ENCODE measurements at places on chromosomes 2 and 18. TPM values are rescaled to one million over a fixed set of nuclear protein-coding genes. Genes with fewer than 3 reads are reported as not detected.

The POMC gene
- total RNA-seq = 2.2 TPM

GRCh38 chr2:187545238-187545751 is 8.9 kb downstream of the TFPI start:
- DNase-seq = no peak

GRCh38 chr2:17429130-17429529 is 89.1 kb downstream of the RAD51AP2 start:
- DNase-seq = no peak

- DNase-seq = no peak
Observed at GRCh38 chr18:44562986-44563385, 117.7 kb upstream of the SETBP1 start.

- DNase-seq = no peak
Observed at GRCh38 chr2:108257757-108258331, 18.1 kb downstream of the SULT1C3 start.

The ABCB11 gene
- not detected for total RNA-seq

DNA sequence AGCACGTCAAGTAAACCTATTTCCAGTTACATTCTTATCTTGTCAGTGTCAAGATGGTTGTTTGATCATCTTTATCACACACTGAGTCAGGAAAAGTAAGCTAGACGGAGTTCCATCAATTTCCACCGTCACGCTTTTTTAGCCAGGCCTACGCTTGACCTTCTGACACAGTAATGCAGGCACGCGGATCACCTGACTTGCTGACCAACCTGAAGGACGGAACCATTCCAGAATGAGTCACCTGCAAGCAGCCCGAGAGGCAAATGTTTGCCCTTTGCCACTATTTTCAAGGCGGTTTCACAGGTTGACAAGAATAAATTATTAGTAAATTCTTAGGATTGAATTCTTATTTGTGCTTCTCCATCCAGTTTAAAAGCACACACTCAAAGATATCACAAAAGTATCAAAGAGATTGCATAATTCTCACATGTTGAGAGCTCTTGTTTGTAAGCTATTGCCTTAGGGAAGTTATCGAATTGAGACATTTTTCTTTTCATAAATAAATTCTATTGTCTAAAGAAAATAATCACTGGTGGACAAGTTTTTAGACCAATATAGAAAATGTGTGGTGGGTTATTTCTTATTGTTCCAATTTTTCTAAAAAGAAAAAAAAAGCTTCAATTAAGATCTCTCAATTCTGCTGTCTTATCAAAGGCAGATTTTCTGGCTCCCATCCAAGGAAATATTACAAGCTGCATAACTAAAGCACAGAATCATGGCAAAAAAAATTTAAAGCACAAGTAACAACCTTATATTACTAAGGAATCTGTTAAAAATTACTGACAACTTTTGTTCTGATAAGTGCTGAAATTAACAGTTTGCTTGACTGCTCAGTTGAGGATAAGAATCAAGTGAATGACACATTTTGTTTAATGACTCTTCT is 31.9 kb downstream of the UXS1 start:
- DNase-seq = no peak

The B3GNT7 gene
- 73.1 TPM for total RNA-seq

GRCh38 chr2:176104316-176105077 is 2.6 kb upstream of the HOXD11 start:
- DNase-seq = no peak

The EFHD1 gene
- total RNA-seq = 1.5 TPM

The IL18RAP gene
- total RNA-seq = not detected

DNA sequence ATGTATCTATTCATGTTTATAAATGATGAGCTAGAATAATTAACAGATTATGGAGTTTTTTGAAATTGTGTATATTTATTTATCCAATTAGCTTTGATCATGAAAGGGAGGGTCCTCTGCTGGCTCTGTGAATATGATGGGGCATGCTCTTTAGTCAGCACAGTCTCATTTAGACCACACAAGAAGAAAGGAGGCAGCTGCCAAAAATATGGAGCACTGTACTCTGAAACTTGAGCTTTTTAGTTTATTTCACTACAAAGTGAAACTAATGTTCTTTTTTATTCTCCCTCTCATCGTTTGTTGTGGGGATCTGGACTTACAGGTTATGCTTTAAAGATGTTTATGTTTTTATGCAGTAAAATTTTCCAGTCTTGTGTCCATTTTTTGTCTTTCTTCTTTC is 266.9 kb upstream of the GULP1 start:
- no peak for DNase-seq

The DYNAP gene
- 0.22 TPM for total RNA-seq

DNA sequence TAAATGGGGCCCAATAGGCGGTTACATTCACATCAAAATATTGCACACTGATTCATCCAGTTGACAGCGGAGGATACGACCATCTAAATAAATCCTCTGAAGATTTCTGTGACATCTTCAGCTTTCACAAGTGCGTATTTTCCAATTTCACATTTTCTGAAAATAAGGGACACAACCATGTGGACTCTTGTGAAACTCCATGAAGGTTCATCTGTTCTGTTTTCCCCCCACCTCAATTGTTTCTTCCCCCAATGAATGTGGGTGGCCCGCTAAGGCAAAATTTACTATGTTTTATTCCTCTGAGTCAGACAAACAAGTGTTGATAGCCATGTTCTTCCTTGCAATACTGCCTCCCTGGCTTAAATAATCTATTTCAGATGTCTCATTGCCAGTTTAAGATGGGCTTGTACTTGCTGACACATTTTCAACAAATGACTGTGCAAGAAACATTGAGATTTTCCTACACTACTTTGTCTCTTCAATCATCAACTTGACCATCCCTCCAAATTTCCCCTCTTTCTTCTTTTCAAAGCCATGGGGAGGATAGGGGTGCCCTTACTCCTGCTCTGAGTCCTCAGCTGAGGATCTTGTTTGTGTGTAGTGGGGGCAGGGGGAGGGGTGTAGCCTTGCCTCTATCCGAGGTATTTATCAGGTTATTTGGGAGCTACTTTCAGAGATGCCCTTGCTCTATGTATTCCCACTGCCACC is 78.2 kb downstream of the BCL11A start:
- no peak for DNase-seq

The ANAPC1 gene
- 107 TPM for total RNA-seq

DNA sequence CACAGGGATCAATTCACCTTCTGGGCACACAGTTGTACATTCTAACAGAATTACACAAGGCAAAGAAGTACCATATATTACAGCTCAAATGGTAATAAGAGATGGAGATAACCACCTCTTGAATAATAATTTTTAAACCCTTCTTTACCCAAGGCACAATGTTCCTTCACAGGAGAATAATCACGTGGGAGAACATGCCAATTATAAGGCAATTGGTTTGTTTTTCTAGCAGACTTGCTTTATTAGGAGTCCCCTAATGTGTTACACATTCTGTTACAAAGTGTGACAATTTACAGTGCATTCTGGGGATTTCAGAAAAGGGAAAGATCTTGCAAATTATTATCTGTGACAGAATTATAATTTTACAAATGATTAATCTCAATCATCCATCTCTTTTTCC is 380.3 kb downstream of the RND3 start:
- no peak for DNase-seq

DNA sequence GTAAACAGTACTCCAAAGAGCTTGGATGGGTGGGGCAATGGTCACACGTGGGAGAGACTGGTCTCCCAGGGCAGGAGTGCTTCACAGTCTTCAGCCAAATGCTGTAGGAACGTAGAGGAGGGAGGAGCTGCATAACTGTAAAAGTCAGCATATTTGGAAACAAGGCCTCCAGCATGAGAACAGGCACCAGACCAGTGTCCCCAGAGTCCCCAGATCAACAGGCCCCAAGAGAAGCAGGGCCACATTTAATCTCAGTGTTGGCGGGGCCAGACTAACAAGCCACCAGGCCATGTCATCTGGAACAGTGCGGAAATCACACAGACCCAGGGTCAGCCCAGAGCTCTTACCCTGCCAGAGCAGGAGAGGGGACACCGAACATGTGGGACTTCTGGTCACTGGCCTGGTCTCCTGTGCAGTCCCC is 63.2 kb downstream of the ADCY3 start:
- no peak for DNase-seq

The HOXD13 gene
- not detected for total RNA-seq

The UCN gene
- not detected for total RNA-seq

- DNase-seq = no peak
Observed at GRCh38 chr2:31785876-31786275, 205.1 kb upstream of the SRD5A2 start.

- no peak for DNase-seq
Observed at GRCh38 chr18:74963820-74964446, 245.0 kb downstream of the PTGR3 start.

DNA sequence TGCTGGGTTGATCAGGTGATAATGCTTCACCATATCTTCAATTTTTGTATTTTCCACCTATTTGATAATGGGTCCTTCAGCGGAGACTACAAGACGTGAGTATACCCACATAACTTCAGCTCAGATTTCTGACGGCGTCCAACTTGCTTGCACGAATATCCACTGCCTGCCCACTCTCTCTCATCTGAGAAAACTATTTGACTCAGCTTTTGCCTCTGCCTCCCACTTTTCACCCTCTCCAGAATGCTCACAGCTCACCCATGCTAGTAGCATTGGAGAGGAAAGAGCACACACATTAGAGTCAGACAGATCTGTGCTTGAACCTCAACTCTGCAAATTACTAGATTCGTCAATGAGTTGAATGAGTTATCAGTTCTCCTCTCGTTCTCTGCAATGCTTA is 166.8 kb downstream of the BCL2 start:
- no peak for DNase-seq

The NEU2 gene
- total RNA-seq = not detected

The UGT1A5 gene
- total RNA-seq = not detected

- no peak for DNase-seq
Observed at GRCh38 chr2:188878716-188879115, 95.5 kb upstream of the COL3A1 start.
